SJCRH30 (cell line): ENCODE measurements at places on chromosomes 16 and 17.

DNA sequence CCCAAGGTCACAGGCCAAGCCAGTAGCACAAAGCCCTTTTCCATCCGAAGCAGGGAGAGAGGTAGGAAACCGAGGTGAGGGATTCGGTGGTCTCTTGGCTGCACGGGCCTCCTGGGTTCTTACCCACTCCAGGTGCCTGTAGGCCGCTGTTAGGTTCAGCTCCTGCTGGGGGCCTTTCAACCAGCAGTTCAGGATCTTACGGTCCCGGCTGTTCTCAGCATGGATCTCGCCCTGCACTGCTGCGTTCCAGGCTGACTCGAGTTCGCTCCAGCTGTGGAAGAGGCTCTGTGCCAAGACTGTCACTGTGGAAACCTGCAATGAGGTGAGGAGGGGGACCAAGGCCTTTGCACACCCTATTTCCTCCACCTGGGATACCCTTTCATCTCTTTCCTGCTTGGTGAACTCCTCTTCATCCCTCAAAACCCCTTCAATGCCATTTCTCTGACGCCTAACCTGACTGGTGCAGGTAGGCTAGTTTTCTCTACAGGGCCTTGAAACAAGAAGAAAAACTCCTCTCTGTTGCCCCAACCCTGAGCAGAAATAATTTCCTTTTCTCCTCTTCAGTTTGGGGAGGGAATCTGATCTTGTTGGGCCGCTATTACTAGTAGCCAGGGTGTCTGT, 103.6 kb downstream of the RMI2 start:
- no peak for DNase-seq
- no peak overlapping the region for H3K4me3 ChIP-seq
- H3K4me1 ChIP-seq: no peaks in the 10 kb centered on the region
- H3K36me3 ChIP-seq: no peaks in the 10 kb centered on the region

GRCh38 chr17:58513267-58513964, 1.0 kb downstream of the MTMR4 start:
- peak overlapping the region; percentile 84 for H3K4me3 ChIP-seq
- no peaks in the 10 kb centered on the region for H3K27me3 ChIP-seq
- peaks cover 14% of the 10 kb centered on the region; the same call in 1 of the 2 replicates for H3K36me3 ChIP-seq
- peaks cover 9% of the 10 kb centered on the region; the same call in 1 of the 2 replicates for H3K4me1 ChIP-seq
- peak overlapping the region; percentile 59 for H3K27ac ChIP-seq
- DNase-seq: no peak

GRCh38 chr16:81720973-81721906, 57.9 kb upstream of the PLCG2 start:
- no peak for DNase-seq
- H3K27me3 ChIP-seq: no peaks in the 10 kb centered on the region
- peaks cover 6% of the 10 kb centered on the region; the same call in 1 of the 2 replicates for H3K4me1 ChIP-seq

GRCh38 chr17:41970901-41971331, 4.3 kb downstream of the CNP start:
- no peaks in the 10 kb centered on the region for H3K27me3 ChIP-seq
- H3K4me1 ChIP-seq: peaks cover 34% of the 10 kb centered on the region
- no peak overlapping the region for H3K4me3 ChIP-seq
- H3K27ac ChIP-seq: no peak overlapping the region
- H3K36me3 ChIP-seq: peaks cover 57% of the 10 kb centered on the region
- no peak for DNase-seq

DNA sequence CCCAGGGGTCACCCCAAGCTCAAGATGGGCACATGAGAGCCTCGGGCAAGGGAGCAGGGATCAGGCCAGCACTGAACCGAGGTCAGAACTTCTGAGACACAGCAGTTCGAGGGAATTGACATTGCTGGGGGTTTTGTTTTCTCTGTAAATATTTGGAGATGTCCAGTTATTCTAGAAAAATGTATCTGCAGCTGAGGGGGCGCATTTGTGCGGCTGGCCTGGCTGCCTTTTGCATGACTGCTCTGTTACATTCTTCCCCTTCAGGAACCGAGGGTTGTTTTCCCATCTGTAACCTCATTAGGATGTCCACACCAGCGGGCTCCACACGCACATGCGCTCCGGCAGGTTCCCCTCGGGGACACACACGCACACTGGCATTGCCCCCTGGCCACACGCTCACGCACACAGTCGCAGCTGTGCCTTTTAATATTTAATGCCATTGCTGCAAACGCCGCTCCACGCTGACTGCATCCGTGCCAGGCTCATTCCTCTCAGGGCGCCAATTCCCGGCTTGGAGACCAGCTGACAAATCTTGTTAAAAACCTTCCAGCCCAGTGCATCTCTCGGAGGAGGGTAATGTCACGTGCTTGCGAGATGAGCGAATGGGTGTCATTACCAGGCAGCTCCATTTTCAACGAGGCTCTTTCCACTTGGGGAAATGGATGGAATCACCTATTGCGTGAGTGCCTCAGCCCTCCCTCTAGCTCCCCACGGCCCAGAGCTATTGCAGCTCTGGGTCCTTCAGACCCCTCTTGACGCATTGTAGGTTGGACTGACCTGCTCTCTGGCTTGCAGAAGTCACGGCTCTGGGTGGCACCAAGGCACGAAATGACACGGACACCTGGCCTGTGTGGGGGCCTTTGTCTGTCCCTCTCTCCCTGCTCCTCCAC, 13.1 kb downstream of the CCR7 start:
- no peak overlapping the region for H3K4me3 ChIP-seq
- no peak overlapping the region for H3K27ac ChIP-seq
- H3K27me3 ChIP-seq: no peaks in the 10 kb centered on the region
- peaks cover 68% of the 10 kb centered on the region for H3K4me1 ChIP-seq
- DNase-seq: no peak

DNA sequence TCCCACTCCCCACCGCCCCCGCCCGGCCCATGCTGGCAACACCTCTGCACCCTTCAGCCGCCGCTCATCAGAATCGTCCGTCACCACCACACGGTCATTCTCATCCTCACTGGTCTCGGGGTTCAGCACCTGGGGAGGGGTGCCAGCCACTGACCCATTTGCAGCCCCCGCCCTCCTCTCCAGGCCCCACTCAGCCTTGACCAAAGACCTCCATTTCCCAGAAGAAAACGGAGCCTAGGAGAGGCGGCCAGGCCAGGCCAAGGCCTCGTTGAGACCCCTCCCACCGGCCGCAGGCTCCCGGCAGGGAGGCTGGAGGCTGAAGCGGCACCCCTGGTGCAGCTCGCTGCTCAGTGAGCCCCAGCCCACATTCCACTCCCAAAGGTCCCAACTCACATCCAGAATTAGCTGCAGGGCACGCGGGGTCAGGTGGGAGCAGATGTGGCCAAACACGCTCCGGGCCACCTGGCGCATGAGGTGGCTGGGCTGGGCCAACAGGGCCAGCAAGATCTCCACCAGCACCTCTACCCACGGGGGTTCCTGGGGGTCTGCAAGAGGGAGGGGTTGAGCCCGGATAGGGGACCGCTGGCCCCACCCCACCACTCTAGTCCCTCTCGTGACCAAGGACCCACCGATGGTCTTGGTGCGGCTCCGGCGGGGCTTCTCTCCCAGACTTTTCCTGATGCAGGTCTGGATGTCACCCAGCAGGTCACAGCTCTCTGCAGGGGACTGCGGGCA, 9.8 kb downstream of the MYBBP1A start:
- no peak overlapping the region for H3K4me3 ChIP-seq
- H3K27me3 ChIP-seq: no peaks in the 10 kb centered on the region
- H3K27ac ChIP-seq: no peak overlapping the region
- H3K36me3 ChIP-seq: no peaks in the 10 kb centered on the region; the same call in none of the 2 replicates

DNA sequence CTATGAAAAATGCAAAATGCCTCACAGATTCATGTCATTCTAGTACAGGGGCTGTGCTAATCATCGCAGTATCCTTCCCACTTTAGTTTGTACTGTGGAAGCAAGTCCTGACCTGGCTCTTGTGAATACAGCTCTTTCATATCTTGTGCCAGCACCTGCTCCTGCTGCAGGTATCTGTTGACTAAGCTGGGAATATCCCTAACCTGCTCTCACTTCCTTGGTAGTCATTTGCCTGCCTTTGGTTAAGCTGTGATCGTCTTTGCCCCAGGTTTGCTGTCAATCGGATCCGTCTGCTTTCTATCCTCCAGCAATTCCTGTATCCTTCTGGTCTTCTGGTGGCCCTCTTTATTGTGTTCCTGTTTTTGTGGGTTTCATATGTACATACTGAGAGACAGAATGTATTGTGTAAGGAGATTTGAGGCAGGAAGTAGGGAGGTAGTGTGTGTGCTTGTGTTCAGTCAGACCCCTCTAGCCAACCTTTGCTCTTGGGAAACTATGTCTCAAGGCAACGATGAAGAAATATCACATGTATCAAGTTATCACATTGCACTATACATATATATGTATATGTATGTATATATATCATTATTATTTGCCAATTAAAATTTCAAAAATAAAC, 7.7 kb upstream of the GINS3 start:
- no peaks in the 10 kb centered on the region for H3K27me3 ChIP-seq
- no peak for DNase-seq
- no peak overlapping the region for H3K27ac ChIP-seq
- no peaks in the 10 kb centered on the region for H3K36me3 ChIP-seq
- no peak overlapping the region for H3K4me3 ChIP-seq
- H3K4me1 ChIP-seq: no peaks in the 10 kb centered on the region

DNA sequence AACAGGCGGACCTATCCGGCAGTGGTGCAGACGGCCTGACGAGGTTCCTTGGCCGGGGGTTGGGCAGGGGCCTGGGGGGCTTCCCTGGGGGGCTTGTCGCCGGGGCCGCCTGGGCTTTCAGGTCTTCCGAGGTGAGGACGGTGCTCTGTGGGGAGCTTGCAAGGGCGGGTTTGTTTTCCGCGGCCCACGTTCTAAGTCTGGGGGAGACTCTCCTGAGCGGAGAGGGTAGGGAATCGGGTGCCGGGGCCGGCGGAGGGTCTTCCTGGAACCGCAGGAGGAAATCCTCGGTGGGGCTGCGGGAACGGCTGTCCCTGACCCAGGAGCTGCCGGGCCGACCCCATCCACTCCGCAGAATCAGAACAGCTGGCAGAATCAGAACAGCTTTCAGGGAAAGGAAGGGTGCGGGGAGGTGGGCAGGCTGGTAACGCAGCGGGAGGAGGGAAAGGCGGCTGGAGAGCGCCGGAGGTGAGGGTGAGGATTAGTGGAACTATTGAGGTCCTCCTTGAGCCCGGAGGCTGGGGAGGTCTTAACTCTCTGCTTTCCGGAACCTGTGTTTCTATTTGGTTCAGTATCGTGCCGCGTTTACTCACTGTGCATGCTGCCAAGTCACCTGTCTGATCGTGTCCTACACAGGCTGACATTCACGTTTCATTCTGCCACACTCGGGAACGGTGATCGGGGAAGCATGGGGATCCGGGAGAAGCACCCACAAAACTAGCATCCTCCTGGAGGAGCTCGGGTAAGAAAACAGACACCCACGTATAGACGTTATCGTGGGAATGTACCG, 28.9 kb downstream of the CPSF4L start:
- peak overlapping the region; percentile 84 for H3K27ac ChIP-seq
- no peaks in the 10 kb centered on the region for H3K27me3 ChIP-seq
- peak; percentile 63 for DNase-seq
- peak overlapping the region; percentile 85 for H3K4me3 ChIP-seq
- peaks cover 25% of the 10 kb centered on the region for H3K4me1 ChIP-seq
